ENCODE measurements at places on chromosomes 5 and 9.

DNA sequence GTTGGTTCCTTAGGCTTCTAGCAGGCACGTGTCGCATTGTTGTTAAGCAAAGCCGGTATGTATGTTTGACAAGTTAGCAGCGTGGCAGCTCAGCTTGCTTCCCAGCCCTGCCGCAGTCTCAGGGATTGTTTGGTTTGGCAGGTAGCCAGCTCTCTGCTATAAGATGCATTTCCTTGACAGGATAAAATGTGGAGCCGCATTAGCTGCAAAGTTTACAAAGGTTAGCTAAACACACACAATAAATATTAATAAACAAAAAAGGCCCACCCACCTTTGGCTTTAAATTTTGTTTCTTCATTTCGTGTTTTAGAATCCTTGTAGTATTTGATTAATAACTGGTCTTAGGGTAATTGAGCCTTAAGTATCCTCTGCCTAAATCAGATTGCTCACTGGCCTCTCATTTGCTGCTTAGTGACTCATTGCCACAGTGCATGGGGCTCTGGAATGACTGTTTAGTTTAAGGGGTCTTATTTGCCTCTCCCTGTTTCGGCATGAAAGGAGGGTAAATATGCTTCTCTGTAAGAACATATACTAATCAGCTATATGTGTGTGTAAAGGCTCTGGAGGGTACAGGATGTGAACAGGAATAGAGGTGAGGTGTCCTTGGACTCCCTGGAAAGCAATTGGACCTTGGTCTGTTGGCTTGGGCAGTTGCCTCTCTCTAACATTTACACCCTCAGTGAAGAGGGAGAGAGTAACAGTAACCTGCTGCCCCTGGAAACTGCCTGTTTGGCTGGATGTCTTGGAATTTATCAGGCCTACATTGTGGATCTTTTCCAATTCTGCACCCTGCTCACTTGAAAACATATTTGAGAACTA lies 122.0 kb downstream of the GDNF start:
- no peak overlapping the region for H3K4me3 ChIP-seq
- H3K27me3 ChIP-seq = no peaks in the 10 kb centered on the region
- no peak for DNase-seq
- H3K36me3 ChIP-seq = peaks cover 2% of the 10 kb centered on the region

- peaks cover 2% of the 10 kb centered on the region for H3K27me3 ChIP-seq
- DNase-seq = no peak
- no peaks in the 10 kb centered on the region for H3K4me1 ChIP-seq
- no peak overlapping the region for H3K27ac ChIP-seq
- no peak overlapping the region for H3K4me3 ChIP-seq
Observed at GRCh38 chr5:127089191-127089590, 15.9 kb upstream of the C5orf63 start.

- H3K36me3 ChIP-seq = no peaks in the 10 kb centered on the region
- no peaks in the 10 kb centered on the region for H3K27me3 ChIP-seq
- no peaks in the 10 kb centered on the region for H3K4me1 ChIP-seq
- H3K4me3 ChIP-seq = no peak overlapping the region
- H3K27ac ChIP-seq = no peak overlapping the region
Observed at GRCh38 chr9:35446012-35446411, 43.9 kb upstream of the RUSC2 start.

- H3K4me3 ChIP-seq = no peak overlapping the region
- no peak for DNase-seq
- H3K27me3 ChIP-seq = no peaks in the 10 kb centered on the region
- no peaks in the 10 kb centered on the region for H3K4me1 ChIP-seq
Observed at GRCh38 chr9:36127652-36128244, 8.8 kb upstream of the GLIPR2 start.

- H3K4me1 ChIP-seq = peaks cover 2% of the 10 kb centered on the region
- no peaks in the 10 kb centered on the region for H3K36me3 ChIP-seq
- no peak overlapping the region for H3K27ac ChIP-seq
Observed at GRCh38 chr9:136596217-136596616, 50.4 kb upstream of the NOTCH1 start.

DNA sequence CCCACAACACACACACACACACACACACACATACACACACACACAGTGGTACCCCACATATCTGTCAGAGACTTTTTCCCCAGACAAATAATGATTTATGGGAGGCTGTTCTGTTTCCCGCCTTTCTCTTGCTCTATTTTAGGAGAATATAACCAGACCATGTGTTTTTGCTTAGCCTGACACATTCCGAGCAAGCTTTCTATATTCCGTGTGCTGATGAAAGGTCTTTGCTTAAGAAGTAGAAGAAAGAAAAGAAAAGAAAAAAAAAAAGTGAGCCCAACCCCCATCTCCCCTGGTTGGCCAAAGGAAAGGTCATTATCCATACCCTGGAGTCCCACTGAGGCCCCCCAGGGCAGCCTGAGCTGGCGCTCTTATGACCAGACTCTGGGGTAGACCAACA lies 338.6 kb downstream of the SLIT3 start:
- H3K4me3 ChIP-seq = no peak overlapping the region
- no peak overlapping the region for H3K27ac ChIP-seq
- H3K36me3 ChIP-seq = no peaks in the 10 kb centered on the region
- H3K4me1 ChIP-seq = no peaks in the 10 kb centered on the region

DNA sequence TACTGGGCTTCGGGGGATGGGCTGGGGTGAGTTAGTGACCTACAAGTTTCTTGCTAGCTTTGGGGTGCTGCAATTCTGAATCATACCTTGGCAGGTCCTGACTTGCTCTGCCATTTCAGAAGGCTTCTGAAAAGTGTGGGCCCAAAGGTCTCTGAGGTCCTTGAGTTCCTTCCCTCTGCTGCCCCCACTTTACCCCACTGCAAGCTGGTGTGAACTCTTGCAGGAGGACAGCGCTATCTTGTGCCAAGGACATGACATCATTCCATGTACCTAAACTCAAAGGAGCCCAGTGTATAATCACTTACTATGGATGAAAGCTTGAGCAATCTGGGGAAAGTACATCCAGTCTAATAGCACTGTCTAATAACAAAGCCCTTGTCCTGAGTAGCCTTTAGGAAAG lies 157.4 kb downstream of the RMI1 start:
- no peak for DNase-seq
- no peak overlapping the region for H3K27ac ChIP-seq
- H3K4me3 ChIP-seq = no peak overlapping the region

DNA sequence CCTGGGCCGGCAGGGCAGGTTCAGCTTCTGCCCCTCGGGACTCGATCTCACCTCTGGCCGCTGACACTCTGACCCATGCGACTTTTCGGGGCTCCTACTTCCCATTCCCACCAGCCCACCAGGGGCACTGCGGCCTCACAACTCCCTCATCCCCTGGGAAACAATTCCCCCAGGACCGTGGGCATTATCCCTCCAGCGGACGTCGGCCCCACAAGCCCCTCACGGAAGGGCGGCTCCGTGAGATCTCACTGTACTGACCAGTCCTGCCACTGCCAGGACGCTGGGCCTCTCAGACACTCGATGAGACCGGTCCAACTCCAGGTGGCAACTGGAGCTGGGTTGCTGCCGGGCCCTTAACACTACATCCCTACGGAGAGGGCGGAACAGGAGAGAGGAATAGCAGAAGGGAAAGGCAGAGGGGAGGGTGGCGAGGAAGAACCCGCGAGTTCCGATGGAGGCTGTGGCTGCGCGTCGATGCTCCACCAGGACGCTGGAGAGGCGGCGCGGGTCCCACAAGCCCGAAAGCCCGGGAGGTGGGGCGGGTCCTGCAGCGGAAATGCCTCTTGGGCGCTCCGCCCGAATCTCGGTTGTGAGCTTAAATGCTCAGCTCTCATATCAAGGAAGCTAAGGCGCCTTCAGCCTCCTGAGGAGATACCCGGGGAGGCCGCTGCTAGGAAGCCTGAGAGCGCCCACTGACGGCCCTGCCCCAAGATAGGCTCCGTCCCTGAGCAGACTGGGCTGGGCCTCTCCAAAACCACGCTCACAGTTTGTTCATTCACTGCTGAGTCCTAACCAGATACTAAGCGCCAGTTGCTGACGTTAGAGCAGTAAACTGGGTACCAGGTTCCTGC lies 36.3 kb downstream of the VCP start:
- H3K36me3 ChIP-seq = no peaks in the 10 kb centered on the region
- peak; percentile 4 for DNase-seq
- no peak overlapping the region for H3K4me3 ChIP-seq
- H3K27me3 ChIP-seq = no peaks in the 10 kb centered on the region

DNA sequence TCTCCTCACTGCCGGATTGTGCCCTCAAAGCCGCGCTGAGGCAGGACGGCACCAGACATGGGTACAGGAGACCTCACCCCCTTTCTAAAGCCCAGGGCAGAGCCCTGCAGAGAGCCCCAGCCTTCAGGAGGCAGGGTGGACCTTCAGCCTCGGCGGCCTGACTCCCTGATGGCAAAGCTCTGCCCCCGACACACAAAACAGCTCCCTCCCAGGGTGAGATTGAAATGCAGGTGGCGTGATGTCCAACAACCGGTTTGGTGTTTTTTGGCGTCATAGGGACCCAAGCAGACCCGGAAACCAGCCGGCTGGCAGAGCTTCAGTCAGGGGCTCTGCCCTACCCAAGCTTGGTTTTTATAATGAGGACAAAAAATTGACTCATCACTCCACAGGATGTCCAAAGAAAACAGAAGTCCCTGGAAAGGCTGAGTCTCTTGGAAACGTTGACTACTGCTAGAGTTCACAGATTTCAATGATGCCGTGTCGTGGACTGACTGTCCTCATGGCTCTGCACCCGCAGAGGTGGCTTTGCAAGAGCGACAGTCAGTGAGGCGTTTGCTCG lies 275.2 kb upstream of the IRX1 start:
- H3K4me1 ChIP-seq = no peaks in the 10 kb centered on the region
- no peak for DNase-seq
- no peak overlapping the region for H3K27ac ChIP-seq

DNA sequence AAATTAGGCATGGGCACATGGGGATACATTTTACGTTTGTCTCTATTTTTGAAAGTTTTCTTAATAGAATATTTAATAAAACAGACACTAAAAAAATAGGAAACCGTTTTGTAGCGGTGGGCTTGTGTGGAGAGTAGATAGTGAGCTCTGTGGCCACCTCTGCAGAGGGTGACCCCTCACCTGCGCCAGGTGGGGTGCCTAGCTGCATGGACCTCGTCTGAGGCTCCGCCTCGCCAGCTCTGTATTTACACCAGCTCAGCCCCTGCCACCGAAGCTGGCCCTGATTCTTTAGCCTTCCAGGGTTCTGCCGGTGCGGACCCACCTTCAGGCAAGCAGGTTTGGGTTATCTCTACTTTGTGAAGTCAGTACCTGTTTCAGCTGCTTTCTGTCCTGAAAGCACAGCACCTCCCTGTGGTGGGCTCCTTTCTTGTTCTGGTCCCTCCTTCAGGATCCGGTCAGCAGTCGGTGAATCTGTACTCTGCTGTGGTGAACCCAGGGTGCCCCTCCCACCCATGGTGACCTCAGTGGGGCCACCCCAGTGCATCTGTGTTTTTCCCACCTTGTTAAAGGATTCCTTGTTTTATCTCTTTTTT lies 105.2 kb upstream of the CACNA1B start:
- no peak overlapping the region for H3K4me3 ChIP-seq
- peak; percentile 28 for DNase-seq
- no peaks in the 10 kb centered on the region for H3K27me3 ChIP-seq
- H3K36me3 ChIP-seq = peaks cover 64% of the 10 kb centered on the region

Measured in K562 (cell line).